ENCODE measurements at places on chromosomes 2 and 18. TPM values are rescaled to one million over a fixed set of nuclear protein-coding genes. Genes with fewer than 3 reads are reported as not detected.

- no peak for DNase-seq
- H3K4me3 ChIP-seq, result no peak overlapping the region
- H3K4me1 ChIP-seq, result no peaks in the 10 kb centered on the region
- H3K36me3 ChIP-seq, result no peaks in the 10 kb centered on the region
- H3K27me3 ChIP-seq, result no peaks in the 10 kb centered on the region
- no peak overlapping the region for H3K27ac ChIP-seq
These were observed 266.8 kb upstream of the RAB6C start for GRCh38 chr2:129712676-129712985.

GRCh38 chr2:234478121-234478858, 18.6 kb downstream of the ARL4C start:
- H3K36me3 ChIP-seq, result no peaks in the 10 kb centered on the region
- no peak overlapping the region for H3K4me3 ChIP-seq
- H3K4me1 ChIP-seq, result no peaks in the 10 kb centered on the region

- no peak for DNase-seq
- no peak overlapping the region for H3K27ac ChIP-seq
- H3K36me3 ChIP-seq, result no peaks in the 10 kb centered on the region
- H3K4me3 ChIP-seq, result no peak overlapping the region
These were observed 113.3 kb downstream of the SCG2 start for GRCh38 chr2:223488814-223489213.

CYP27C1 gene
- 0.31 TPM for total RNA-seq

GRCh38 chr2:237465515-237466148, 21.4 kb upstream of the MLPH start:
- no peak overlapping the region for H3K27ac ChIP-seq
- no peak overlapping the region for H3K4me3 ChIP-seq
- no peaks in the 10 kb centered on the region for H3K36me3 ChIP-seq
- H3K4me1 ChIP-seq, result no peaks in the 10 kb centered on the region
- no peak for DNase-seq

DNA sequence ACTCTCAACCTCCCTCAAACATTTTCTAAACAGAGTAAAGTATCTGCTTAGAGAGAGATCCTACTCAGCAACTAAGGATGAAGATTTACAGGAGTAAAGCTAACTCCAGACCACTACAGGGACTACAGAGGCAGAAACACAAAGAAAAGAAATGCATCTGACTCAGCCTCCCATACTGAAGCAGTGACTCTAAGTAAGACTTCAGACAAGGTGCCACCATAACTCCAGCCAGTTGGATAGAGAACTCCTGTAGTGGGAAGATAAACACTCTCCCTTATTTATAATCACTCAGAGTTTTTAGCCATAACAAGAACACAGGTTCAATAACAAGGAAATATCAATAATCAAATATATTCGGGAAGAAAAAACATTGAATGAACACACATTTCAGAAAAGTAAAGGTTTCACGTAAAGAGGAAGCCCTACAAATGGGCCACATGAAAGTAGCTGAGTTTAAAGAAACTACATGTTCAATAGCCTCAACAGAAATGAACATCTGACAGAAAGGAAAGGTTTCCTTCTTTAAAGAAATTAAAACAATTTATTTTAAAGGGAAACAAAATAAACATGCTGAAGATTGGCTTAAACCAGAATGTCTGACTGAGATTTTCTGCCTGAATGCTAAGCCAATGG, 519.9 kb downstream of the KCNJ3 start:
- no peaks in the 10 kb centered on the region for H3K36me3 ChIP-seq
- H3K27me3 ChIP-seq, result no peaks in the 10 kb centered on the region
- DNase-seq, result no peak
- no peak overlapping the region for H3K4me3 ChIP-seq

Measured in ovary (tissue), 10 donors.